ENCODE measurements at places on chromosomes 4 and X. TPM values are rescaled to one million over a fixed set of nuclear protein-coding genes. Genes with fewer than 3 reads are reported as not detected.

Gene P2RY10
- polyA plus RNA-seq, result not detected

Gene ZCCHC12
- polyA plus RNA-seq, result not detected

Gene ESX1
- not detected for polyA plus RNA-seq

Gene ZNF711
- polyA plus RNA-seq, result 0.29 TPM

Gene GPM6B
- 0.25 TPM for polyA plus RNA-seq

Gene MAGEA6
- not detected for polyA plus RNA-seq

Gene AKAP14
- not detected for polyA plus RNA-seq

Gene CCSER1
- polyA plus RNA-seq, result not detected

Gene CSAG1
- not detected for polyA plus RNA-seq

Gene PSAPL1
- not detected for polyA plus RNA-seq

Gene EDA
- polyA plus RNA-seq, result not detected
